Kidney epithelial cell (primary cell): ENCODE measurements at places on chromosomes 5 and 9.
A peak's percentile ranks its signal among the peaks of the same experiment; 100 is the strongest.

DNA sequence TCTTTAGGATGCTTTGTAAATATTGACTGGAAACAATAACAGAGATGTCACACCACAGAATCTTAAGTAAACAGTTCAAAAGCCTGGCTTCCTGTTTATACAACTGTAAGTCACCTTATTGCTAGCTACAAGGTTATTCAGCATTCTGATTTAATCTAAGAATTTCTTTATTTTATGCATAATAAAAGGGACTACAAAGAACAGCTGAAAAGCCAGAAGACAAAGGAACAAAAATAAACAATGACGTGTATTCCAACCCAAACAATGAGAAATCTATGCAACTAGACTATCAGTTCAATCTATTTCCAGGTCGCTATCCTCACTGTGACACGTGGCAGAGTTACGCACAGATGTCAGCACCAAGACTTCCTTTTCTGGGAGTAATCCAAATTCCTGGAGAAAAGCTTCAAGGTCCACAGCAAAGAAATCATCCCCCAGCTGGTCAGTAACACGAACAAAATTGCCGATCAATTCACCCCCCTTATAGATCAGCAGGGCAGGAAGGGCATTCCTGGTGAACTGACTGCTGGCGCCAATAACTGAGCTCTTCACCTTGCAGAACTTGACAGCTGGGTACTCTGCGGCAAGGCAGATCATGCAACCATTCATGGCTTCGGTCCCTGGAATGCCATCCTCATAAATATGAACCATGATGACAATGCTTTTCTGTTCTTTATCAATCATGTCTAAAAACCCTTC, 8.4 kb downstream of the PDCL start:
- DNase-seq, result no peak

DNA sequence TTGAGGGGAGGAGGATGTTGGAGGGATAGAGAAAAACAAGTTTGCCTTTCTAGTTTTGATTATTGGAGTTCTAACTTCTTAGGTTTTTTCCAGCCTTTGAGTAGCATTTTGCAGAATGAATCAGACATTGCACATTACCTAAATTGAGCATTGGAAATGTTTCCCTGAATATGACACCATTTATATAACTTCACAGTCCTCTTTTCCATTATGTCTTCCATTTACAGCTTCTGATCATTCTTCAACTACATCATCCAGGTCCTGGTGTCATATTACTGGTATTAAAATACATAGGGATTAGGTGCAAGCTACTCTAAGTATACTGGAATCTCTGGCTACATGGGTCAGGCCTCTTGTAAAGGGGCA, 286.1 kb downstream of the ARHGAP26 start:
- DNase-seq, result no peak

DNA sequence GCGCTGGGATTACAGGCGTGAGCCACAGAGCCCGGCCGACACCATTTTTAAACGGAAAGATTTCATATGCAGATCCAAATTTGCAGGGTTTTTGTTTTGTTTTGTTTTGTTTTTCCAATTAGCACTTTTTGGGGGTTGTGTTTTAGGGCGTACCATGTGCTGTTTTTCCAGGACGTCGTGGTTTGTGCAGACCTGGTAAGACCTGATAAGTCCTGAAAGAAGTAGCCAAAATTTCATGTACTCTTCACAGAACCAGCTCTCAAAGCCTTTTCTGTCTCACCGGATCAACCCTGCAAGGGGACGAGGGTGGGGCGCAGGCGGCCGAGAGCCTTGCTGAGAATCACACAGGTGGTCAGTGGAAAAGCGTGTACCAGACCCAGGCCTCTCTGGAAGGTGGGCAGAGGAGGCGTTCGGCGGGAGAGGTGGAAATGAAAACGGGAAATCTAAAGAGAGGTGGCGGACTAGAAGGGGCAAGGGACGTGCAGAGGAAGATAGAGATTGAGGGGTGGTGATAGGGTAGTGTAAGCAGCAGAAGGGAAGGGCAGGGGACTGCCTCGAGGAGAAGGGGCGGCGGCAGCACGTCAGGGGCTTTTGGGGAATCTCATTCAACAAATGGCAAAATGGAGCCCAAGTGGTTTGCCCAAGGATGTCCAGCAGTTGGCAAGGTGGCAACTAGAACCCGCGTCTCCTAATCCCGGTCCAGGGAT, 1.1 kb upstream of the FAF2 start:
- DNase-seq, result no peak

GRCh38 chr5:156274453-156274852, 52.5 kb upstream of the SGCD start:
- DNase-seq, result no peak

DNA sequence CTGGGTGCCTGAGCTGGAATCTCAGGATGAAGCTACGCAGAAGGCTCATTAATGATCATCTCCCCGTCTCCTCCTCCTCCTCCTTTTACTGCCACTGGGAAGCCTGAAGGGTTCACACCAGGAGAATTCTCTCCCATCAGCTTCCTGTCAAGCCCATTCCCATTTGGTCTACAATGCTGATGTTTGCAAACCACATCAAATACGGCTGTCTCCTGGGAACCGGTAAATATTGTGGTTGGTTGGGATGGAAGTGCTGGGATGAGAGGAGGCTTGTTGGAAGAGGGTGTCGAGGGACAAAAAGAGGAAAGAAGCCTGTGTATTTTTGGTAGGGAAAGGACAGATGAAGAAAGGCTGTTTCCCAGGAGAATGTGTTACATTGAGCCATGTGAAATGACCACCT, 13.2 kb upstream of the S1PR3 start:
- no peak for DNase-seq

DNA sequence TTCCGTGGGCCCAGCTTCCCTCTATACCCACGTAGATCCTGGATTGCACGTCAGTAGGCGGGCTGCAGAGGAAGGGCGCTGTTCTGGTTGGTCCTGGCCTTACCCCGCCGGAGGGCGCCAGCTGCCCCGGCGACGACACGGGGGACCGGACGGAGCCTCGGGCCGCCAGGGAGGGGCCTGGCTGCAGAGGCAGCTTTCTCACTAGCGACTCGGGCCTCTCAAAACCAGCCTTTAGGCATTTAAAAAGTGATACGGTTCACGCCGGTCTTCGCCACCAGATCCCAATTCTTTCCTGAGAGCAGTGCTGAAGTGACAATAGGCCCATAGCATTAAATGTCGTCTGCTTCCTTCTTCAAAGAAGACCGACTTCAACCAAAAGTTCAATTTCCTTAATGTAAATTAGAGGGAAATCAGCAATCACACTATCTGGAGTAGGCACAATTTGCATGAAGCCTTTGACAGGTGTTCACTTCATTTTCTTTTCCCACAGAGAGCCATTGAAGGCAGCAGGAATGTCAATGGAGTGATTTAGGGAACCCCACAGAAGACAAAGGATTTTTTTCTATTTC, 17.6 kb upstream of the UBE2D2 start:
- no peak for DNase-seq

DNA sequence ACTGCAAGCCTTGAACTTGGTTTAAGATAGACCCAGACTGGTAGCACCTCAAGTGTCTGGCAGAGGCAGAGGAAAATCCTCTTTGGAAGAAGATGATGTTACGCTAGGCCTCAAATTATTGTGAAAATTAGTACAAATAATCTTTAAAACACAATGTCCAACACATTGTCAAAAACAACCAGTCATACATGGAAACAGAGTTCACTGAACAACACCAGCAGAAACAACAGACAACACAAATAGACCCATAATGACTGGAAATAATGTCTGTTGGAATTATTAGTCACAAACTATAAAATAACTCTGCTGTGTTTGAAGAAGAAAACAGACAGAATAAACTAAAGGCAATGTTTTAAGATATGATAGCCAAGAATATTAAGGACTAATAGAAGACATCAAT, 15.4 kb upstream of the ZNF366 start:
- no peak for DNase-seq

GRCh38 chr9:37191403-37192089, 71.2 kb downstream of the ZCCHC7 start:
- no peak for DNase-seq

- DNase-seq, result no peak
Observed at GRCh38 chr9:22214497-22215031, 205.5 kb upstream of the CDKN2B start.

GRCh38 chr9:135127718-135128670, 40.5 kb downstream of the OLFM1 start:
- DNase-seq, result no peak

DNA sequence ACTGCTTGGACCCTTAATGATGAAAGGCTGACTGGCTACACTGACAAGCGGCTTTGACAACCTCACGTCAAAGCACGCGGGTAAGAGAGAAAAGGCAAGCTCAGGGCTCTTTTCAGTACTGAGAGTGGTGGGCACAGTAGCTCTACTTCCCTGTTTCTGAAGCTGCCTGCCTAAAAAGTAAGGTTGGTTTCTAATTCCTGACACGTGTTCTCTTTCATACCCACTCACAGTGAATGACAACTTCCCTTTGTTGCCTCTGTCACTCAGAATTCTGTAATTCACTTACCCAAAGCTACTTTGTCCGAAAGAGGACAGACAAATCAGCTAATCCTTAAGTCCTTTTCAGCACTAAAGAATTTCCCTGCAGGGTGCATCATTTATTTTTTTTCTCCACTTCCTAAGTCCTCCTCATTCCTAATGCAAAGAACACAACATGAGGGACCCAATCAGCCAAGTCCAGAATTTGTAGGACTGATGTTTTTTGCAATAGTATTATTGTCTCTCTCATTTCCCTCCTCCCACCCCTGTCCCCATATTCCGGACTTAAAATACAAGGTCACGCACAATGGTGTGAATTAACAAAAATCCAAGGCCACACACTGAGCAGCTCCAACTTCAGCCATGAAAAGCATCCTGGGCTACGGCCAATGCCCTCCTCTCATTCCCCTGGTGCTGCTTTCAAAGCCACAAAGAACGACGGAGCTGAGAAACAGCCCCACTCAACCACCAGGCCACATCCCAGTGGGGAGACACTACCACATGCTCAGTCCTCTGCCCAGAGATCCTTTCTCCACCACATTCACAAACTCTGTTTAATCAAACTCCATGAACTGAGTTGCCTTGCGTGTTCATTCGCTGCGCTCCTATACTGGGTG, 221.0 kb downstream of the TSSK1B start:
- no peak for DNase-seq

GRCh38 chr5:37754976-37755375, 84.9 kb downstream of the GDNF start:
- DNase-seq, result no peak

- no peak for DNase-seq
Observed at GRCh38 chr5:14505310-14506139, 76.1 kb upstream of the OTULINL start.

DNA sequence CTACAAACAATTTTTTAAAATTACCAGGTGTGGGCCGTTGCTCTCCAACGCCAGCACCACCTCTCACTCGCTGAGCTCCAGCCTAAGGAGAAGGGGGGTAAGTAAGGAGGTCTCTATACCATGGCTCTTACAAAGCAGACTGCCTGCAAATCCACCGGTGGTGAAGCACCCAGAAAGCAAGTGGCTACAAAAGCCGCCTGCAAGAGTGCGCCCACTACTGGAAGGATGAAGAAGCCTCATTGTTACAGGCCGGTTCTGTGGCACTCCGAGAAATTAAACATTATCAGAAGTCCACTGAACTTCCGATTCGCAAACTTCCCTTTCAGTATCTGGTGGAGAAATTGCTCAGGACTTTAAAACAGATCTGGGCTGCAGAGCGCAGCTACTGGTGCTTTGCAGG, 46.0 kb downstream of the CDO1 start:
- DNase-seq, result no peak

DNA sequence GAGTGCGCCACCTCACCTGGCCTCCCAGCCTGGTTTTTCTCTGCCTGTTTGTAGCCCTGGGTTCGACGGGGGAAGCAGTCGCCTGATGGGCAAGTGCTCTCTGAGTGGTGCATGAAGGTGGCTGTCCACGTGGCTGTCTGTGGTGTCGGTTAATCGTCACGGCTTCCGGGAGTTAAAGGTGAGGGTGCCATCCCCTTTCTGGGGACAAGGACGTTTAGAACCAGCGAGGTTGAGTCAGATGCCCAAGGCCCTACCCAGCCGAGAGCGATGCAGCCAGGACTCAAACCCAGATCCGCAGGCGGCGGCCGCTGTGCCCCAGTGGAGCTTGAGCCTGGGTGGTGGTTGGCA, 47.7 kb downstream of the RXRA start:
- no peak for DNase-seq

DNA sequence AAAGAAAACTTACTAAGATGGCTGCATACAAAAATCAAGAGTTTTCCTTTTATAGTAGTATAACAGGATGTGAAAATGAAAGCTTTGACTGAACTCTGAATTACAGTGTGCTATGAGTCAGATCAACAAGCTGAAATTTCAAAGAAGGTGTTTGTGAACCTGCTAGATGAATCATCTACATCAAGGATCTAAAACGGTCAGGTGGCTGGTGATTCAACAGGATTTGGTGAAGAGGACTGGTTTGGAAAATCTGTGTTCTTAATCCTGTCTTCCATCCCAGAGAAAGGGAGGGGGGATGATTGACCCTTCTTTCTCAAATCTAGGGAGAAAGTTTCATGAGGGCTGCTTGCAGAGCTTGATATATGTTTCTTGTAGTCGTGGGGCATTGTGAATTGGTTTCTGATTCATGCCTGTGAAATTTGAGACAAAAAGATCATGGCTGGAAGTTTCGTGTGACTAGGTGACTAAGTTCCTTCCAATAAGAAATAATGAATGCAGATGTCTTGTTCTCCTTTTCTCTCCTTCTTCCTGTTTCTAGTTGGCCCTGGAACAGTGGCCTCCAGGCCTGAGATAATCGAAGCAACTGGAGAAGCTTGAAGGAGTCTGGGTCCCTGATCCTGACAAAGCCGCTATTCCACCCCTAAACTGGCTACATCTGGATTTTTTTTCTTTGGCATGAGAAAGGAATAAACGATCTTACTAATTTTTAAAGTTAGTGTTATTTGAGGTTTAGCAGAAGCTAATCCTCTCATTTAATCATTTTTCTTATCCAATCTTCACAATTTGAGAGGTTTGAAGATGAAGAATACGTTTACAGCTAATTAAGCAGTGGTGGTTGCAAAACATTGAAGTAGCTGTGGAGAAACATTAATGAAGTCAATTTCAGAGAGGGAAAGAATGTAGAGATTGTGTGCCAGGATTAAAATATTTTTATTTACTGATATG, 67.2 kb downstream of the MRPS30 start:
- peak; percentile 98 for DNase-seq

DNA sequence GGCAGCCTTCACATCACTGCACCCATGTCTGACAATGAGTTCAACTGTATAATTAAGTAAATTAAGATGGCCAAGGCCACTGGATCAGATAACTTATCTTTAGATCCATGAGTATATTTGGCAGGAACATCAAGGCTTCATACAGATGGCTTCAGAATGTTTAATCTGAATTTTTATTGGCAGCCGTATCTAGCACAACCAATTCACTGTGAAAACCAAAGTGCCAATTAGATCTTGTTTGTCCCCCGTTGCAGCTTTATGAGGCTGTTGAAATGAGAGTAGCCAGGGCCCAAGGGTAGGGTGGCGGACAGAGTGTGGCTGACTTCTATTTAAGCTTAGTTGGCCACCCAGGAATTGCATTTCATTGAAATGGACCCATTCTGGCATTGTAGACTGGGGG, 137.7 kb downstream of the SYK start:
- DNase-seq, result no peak

DNA sequence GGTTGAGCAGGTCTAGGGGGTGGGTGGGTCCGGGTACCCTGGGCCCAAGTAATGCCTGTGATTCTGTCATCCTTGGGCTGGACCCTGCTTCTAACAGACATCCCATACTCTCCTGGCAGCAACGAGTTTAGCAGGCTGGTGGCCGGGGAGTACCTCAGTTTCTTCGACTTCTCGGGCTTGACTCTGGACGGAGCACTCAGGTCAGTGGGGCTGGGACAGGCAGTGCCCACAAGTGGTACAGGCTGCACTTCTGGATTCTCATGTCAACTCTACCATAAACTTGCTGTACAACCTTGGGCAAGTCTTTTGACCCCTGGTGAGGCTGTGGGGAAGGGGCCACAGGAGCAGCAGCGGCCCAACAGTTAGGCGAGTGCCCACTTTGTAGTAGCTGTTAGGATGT, 21.8 kb downstream of the PSD2 start:
- no peak for DNase-seq
